ENCODE measurements at places on chromosomes 1 and 21. TPM values are rescaled to one million over a fixed set of nuclear protein-coding genes. Genes with fewer than 3 reads are reported as not detected.

SNRPE gene
- 51.8 TPM for total RNA-seq

MEX3A gene
- 0.74 TPM for total RNA-seq

INSRR gene
- not detected for total RNA-seq

GRCh38 chr1:230067871-230068620 lies 1.0 kb downstream of the GALNT2 start:
- H3K4me1 ChIP-seq = peaks cover 24% of the 10 kb centered on the region
- H3K36me3 ChIP-seq = no peaks in the 10 kb centered on the region

LIN28A gene
- total RNA-seq = not detected

UROD gene
- total RNA-seq = 60.4 TPM

- H3K27me3 ChIP-seq = no peaks in the 10 kb centered on the region
- H3K4me1 ChIP-seq = peaks cover 12% of the 10 kb centered on the region
- DNase-seq = no peak
- H3K27ac ChIP-seq = no peak overlapping the region
Observed at GRCh38 chr1:54569339-54569738, 21.3 kb downstream of the ACOT11 start.

- peak overlapping the region; percentile 61 for H3K27ac ChIP-seq
- no peak for DNase-seq
- H3K4me3 ChIP-seq = no peak overlapping the region
Observed at GRCh38 chr21:40404396-40404800, 442.6 kb downstream of the DSCAM start.

- peaks cover 32% of the 10 kb centered on the region for H3K36me3 ChIP-seq
- H3K4me1 ChIP-seq = peaks cover 36% of the 10 kb centered on the region
- peak overlapping the region; percentile 71 for H3K27ac ChIP-seq
- no peak overlapping the region for H3K4me3 ChIP-seq
- no peak for DNase-seq
- H3K27me3 ChIP-seq = no peaks in the 10 kb centered on the region
Observed at GRCh38 chr1:243287652-243288051, 31.8 kb downstream of the SDCCAG8 start.

GRCh38 chr1:114219172-114219868 lies 65.7 kb upstream of the SYT6 start:
- no peak overlapping the region for H3K27ac ChIP-seq
- H3K4me3 ChIP-seq = no peak overlapping the region
- H3K4me1 ChIP-seq = no peaks in the 10 kb centered on the region
- no peaks in the 10 kb centered on the region for H3K36me3 ChIP-seq

- H3K36me3 ChIP-seq = no peaks in the 10 kb centered on the region
- peaks cover 4% of the 10 kb centered on the region for H3K4me1 ChIP-seq
- peak; percentile 80 for DNase-seq
- no peak overlapping the region for H3K4me3 ChIP-seq
- peak overlapping the region; percentile 31 for H3K27ac ChIP-seq
Observed at GRCh38 chr1:203769505-203770343, 4.7 kb downstream of the LAX1 start.

TMEM82 gene
- not detected for total RNA-seq

LYPD8 gene
- total RNA-seq = not detected

PEX10 gene
- total RNA-seq = 12.4 TPM

FAM163A gene
- not detected for total RNA-seq

Measured in lower lobe of right lung (tissue), 2 donors.